ENCODE measurements at places on chromosomes 6 and 20.

DNA sequence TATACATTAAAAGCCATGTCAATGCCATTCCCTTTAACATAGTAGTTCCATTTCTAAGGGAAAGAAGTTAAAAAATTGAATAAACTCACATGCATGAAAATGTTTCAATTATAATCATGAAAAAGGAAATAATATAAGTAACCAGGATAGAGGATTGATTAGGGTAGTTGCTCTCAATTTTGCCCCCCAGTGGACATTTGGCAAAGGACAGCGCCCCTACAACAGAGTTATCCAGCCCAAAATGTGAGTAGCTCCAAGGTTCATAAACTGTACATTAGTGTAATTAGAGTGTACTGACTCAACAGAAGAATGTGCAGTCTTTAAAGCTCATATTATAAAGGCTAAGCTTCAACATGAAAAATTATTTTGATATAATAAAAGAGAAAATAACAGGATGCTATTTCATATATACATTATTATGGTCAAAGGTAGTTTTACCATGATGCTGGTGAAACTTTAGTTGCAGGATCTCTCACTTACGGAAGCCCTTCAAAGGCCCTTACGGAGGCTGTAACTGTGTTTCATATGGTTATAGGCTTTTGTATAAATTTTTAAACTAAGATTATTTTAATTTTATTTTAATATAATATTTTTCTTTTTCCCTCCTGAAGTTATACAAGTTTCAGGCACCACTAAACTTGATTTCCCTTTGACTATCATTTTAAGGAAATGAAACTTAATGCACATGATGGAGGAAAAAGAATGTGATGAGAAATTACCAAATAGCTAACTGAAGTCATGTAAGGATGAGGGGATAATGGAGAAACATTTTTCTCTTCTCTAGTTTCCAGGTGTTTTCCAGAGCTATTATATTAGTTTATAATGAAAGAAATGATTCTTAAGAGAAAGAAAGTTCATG lies 403.6 kb downstream of the PLCB1 start:
- peak; percentile 15 for DNase-seq

GRCh38 chr20:59386809-59387208 lies 86.4 kb downstream of the EDN3 start:
- no peak for DNase-seq

GRCh38 chr20:60334911-60335310 lies 376.7 kb downstream of the CDH26 start:
- DNase-seq: no peak

GRCh38 chr6:5135788-5136376 lies 50.7 kb downstream of the PPP1R3G start:
- peak; percentile 31 for DNase-seq

DNA sequence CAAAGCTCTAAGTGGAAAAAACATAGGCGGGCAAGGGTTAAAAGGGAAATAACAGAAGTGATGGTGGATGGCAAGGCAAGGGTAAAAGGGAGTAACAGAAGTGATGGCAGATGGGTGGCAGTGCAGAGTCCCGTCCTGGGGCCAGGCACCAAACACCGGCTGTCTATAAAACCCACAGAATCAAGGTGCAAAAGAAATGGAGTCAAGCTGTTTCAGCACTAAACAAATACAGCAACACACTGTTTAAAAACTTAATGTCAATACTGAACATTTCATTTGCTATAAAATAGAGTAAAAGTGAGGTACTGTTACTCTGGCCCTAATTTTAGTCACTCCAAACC lies 87.6 kb downstream of the MAN1A1 start:
- DNase-seq: no peak

GRCh38 chr6:142771162-142771561 lies 173.8 kb downstream of the HIVEP2 start:
- no peak for DNase-seq

All from SK-N-DZ (cell line).